Tibial nerve (tissue), 4 donors: ENCODE measurements at places on chromosomes 3 and 15.

- DNase-seq, result no peak
Measured at GRCh38 chr3:65604863-65605526, 433.7 kb downstream of the MAGI1 start.

DNA sequence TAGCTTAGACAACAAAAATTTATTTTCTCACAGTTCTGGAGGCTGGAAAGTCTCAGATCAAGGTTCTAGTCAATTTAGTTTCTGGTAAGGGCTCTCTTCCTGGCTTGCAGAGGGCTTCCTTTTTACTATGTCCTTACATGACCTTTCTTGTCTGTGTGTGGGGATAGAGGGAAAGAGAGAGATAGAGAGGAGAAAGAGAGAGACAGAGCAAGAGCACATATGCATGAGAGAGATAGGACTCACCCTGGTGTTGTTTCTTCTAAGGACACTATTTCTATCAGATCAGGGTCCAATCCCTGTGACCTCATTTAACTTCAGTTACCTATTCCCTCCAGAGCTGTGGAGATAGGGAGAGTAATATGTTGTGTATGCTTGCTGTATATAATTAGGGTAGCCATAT lies 44.9 kb upstream of the TEX9 start:
- no peak for DNase-seq

GRCh38 chr3:110184536-110184935 lies 847.2 kb upstream of the DPPA4 start:
- no peak for DNase-seq

DNA sequence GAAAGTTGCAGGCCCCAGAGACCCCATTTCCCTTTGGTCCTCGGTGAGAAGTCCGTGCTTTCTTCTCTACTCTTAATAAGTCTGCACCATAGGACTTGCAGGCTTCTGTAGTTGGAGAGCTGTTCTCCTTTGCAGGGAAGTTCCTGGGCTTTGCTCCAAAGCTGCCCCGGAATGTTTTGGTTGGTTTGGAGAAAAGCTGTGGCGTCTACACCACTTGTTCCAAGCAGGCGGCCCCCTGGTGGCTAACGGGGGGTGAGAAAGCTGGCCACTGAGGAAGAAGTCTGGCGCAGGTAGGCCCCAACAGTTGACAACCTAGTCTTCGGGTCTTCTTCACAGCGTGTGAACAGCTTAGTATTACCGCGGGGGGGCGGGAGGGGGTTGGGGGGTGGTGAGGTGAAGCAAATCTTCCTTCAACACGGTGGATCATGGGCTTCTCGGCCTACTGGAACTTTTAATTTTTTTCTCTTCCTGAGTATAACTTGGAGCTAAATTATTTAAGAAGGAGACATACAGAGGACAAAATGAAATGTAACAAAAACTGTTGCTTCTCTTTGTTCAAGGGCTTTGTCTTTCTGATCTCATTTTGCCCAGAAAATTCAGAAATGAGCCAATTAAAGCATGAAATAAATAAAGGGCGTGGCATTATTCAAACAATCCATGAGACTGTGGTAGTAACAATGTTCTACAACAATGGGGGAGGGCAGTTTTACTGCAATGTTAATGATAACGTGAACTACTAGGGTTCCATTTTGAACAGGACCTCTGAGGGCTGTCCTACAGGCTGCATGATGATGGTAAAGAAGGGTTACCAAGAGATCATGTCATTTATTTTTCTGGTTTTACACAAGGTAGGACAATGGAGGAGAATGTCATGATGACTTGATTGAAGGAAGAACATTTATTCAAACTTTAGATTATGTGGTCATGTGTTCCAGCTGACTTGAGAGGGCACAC lies 2.2 kb upstream of the THRB start:
- peak; percentile 50 for DNase-seq

GRCh38 chr15:89614164-89614563 lies 38.9 kb downstream of the TICRR start:
- DNase-seq, result no peak

DNA sequence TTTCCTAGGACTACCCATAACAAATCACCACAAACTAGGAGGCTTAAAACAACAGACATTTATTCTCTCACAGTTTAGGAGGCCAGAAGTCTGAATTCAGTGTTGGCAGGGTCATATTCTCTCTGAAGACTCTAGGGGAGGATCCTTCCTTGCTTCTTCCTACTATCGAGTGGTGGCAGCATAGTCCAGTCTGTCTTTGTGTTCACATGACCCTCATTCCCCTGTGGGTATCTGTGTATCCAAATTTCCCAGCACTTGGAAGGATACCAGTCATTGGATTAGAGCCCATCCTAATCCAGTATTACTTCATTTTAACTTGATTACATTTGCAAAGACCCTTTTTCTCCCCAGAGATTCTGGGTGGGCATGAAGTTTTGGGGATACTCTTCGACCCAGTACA lies 63.8 kb downstream of the GMPS start:
- no peak for DNase-seq

- peak; percentile 97 for DNase-seq
Measured at GRCh38 chr15:66497502-66498455, at the start of gene SNAPC5. Gene SNAPC5, minus strand, starts transcription at chr15:66497762. Its CDS starts 31 bp downstream, at chr15:66497731.

- DNase-seq, result no peak
Measured at GRCh38 chr3:55718074-55718473, 231.0 kb upstream of the WNT5A start.

DNA sequence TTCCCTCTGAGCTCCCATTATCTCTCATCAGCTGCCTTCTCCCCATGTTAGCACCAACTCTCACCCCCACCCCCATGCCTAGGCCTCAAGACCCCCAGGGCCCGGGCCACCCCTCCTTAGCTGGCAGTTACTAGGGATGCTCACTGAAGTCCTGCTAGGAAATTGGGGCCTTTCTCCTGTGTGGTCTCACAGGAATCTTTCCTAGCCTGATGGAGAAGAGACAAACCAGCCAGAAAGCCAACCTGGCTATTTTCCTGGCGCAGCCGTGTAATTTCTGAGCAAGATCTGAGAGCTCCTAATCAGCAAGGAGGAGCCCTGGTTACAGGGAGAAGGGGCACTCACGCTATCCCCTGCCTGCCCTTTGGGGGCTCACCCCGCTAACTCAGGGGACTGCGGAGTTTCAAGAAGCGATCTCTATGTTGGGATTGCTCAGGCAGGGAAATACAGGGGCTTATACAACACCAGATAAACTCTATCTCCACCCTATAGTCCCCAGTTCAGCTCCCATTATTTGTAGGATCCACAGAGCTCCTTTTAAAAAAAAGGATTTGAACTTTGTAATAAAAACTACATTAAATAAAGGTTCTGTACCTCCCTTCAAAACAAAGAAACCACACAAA lies 25.2 kb downstream of the NR2F2 start:
- no peak for DNase-seq

- DNase-seq, result no peak
Measured at GRCh38 chr15:33852094-33852493, 116.2 kb upstream of the CHRM5 start.

- DNase-seq, result no peak
Measured at GRCh38 chr3:152296971-152297370, 28.2 kb downstream of the MBNL1 start.

DNA sequence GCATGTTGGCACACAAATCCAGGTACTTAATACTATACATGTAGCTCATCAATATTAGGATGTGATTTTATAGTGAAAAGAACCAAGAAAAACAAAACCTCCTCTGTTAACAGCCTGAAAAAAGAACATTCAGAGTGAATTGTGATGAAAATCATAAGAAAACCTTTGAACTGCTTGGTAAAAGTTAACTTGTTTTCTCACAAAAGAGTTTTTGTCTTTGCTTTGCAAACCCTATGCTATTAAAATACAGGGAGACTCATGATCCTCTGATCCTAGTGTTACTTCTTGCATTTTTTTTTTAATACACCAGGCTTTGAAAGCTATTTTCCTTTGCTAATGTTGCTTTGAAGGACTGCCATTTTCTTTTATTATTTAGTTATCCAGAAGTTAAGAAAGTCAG lies 23.7 kb downstream of the QTRT2 start:
- no peak for DNase-seq

DNA sequence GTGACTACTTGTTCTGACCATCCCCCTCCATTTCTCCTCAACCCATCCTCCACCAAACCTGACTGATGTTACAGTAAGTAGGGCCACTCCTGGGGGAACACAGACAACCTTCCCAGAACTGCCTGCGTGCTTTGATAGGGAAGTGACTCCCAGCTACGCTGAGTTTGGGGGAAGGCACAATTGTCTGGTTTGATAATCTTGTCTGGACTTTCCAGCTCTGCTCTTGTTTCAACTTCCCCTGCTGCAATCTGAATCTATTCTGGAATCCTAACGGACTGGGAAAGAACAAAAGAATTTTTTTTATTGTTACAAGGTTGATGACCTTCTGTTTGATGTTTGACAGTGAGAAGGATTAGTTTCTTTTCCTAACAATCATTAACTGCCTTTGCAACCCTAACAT lies 895.6 kb downstream of the ROBO1 start:
- no peak for DNase-seq

GRCh38 chr15:90402767-90403166 lies 14.7 kb downstream of the IQGAP1 start:
- DNase-seq, result no peak

GRCh38 chr3:33798113-33798417 lies 365 bp upstream of the PDCD6IP start:
- DNase-seq, result no peak
